T-helper 17 cell (primary cell): ENCODE measurements at places on chromosomes 13 and 19. TPM values are rescaled to one million over a fixed set of nuclear protein-coding genes. Genes with fewer than 3 reads are reported as not detected.

The LGALS4 gene
- 2.4 TPM for total RNA-seq

The ZFP82 gene
- 2.2 TPM for total RNA-seq

The CXCL17 gene
- not detected for total RNA-seq

The SIX5 gene
- total RNA-seq: 0.44 TPM

The EXOC3L2 gene
- total RNA-seq: not detected
